ENCODE measurements at places on chromosomes 11 and 22.

DNA sequence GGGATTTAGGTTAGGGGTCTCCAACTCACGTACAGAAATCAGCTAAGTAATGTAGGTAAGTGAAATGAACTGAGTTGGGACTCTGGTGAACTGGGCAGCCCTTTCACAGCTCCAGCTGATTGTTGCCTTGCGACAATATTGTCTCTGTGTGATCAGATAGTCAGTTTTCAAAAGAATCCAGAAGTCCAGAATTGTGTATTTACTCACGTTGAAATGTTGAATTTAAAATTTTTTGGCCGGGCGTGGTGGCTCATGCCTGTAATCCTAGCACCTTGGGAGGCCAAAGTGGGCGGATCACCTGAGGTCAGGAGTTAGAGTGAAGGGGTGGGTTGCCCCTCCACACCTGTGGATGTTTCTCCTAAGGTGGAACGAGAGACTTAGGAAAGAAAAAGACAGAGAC lies 18.8 kb upstream of the WDR74 start:
- DNase-seq, result no peak

GRCh38 chr11:122776546-122776945 lies 61.8 kb upstream of the CRTAM start:
- DNase-seq, result no peak

- DNase-seq, result no peak
Measured at GRCh38 chr11:76251576-76251975, 45.3 kb upstream of the WNT11 start.

DNA sequence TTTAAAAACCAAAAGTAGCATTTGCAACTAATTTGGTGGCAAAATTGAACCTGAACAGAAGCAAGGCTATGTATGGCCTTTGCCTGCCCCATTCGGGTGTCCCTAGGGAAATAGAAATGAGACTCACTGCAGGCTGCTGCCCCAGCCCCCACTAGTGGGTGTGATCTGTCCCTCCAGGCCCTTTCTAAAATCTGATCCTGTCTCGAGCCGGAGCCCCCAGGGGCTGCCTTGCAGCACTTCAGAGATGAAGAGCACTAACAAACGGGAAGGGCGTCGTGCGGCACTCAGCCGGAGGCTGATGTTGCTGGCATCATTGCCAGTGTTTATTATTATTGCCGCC lies 43.2 kb downstream of the CD82 start:
- no peak for DNase-seq

GRCh38 chr11:46100670-46101069 lies 20.6 kb downstream of the PHF21A start:
- no peak for DNase-seq

DNA sequence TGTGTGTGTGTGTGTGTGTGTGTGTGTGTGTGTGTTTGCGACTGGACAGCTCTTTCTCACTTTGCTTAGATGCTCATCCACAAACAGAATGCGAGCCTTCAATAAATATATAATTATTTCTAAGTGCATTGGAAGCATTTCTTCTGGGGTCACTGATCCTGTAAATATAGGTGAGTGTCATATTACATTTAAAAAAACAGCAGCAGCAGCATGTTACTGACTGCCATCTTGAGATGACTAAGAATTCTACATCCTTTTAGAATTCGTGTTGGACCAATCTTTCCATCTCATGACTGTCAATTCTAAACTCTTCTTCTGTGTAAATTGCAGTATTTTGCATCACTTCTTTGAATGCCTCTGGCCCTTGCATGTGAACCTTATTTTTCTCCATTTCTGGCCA lies 238.0 kb upstream of the DDI1 start:
- DNase-seq, result no peak

GRCh38 chr11:68680541-68681231 lies 3.7 kb upstream of the GAL start:
- no peak for DNase-seq

DNA sequence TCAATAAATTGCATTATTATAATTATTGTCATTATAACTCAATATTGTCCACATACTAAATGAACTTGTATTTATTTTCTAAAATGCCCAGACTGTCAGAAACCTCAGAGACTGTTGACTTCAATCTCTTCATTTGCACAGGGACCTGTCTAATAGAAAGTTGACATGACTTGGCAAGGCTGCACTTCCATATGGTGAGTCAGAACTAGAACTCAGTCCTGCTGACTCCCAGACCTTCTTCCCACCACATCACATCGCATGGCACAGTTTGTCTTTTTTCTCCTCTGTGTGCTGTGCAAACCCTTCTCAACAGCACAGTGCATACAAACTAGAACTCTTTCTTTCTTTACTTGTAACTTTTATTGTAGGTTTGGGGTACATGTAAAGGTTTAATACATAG lies 215.1 kb upstream of the BLID start:
- no peak for DNase-seq
